Uterus (tissue), 4 donors: ENCODE measurements at places on chromosomes 1 and 21. TPM values are rescaled to one million over a fixed set of nuclear protein-coding genes. Genes with fewer than 3 reads are reported as not detected.

Gene SLC22A15
- 2.0 TPM for total RNA-seq

Gene ACTA1
- not detected for total RNA-seq

Gene PNRC2
- 187 TPM for total RNA-seq

Gene FMO3
- total RNA-seq = 0.14 TPM

Gene INAVA
- not detected for total RNA-seq

Gene TMEM200B
- total RNA-seq = 39.7 TPM

Gene OR10R2
- total RNA-seq = not detected

Gene BCAR3
- 8.5 TPM for total RNA-seq

Gene SPRR2G
- not detected for total RNA-seq

Gene PRAMEF8
- total RNA-seq = not detected

Gene AMY1B
- total RNA-seq = 4.6 TPM

- no peak overlapping the region for H3K4me3 ChIP-seq
- DNase-seq = no peak
- H3K36me3 ChIP-seq = no peaks in the 10 kb centered on the region
- H3K27ac ChIP-seq = no peak overlapping the region
- H3K27me3 ChIP-seq = no peaks in the 10 kb centered on the region
- H3K4me1 ChIP-seq = no peaks in the 10 kb centered on the region
Measured at GRCh38 chr21:42164064-42164789, 54.7 kb upstream of the ABCG1 start.

DNA sequence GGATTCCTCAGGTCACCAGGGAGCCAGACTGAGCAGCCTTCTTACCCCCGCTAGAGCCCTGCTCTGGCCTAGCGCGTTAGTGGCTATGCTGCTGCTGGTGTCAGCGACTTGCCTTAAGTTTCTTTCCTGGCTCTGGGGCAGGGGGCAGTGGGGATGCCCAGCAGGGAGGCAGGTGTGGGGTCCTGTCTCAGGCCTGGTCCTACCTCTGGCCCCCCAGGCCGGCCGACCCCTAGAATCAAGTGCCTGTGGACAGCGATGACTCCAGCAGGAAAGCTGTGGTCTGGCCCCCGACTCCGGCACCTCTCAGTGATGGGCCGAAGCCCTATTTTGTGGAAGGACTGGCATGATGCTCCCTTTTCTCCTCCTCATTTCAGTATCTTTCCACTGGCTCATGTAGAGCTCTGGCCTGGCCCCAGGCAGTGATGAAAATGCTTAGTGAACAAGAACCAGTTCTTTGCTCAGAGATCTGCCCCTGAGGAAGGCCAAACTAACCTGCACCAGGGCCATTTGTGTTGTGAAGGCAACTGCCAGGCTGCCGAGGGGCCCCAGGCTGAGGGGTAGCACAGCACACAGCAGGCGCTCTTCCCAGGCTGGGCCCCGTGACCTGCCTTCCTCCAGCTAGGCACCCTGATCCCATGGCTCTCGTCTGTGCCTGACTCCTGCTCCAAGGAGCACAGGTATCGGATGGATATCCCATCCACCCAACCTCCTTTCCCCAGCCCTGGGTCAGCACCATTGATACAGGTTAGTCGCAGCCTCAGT, 23.7 kb downstream of the MRPL37 start:
- no peak overlapping the region for H3K4me3 ChIP-seq
- H3K27me3 ChIP-seq = no peaks in the 10 kb centered on the region
- H3K4me1 ChIP-seq = peaks cover 5% of the 10 kb centered on the region
- no peaks in the 10 kb centered on the region for H3K36me3 ChIP-seq

GRCh38 chr21:44255511-44255981, 6.2 kb downstream of the DNMT3L start:
- no peak for DNase-seq
- no peaks in the 10 kb centered on the region for H3K27me3 ChIP-seq
- no peak overlapping the region for H3K4me3 ChIP-seq
- H3K4me1 ChIP-seq = no peaks in the 10 kb centered on the region

DNA sequence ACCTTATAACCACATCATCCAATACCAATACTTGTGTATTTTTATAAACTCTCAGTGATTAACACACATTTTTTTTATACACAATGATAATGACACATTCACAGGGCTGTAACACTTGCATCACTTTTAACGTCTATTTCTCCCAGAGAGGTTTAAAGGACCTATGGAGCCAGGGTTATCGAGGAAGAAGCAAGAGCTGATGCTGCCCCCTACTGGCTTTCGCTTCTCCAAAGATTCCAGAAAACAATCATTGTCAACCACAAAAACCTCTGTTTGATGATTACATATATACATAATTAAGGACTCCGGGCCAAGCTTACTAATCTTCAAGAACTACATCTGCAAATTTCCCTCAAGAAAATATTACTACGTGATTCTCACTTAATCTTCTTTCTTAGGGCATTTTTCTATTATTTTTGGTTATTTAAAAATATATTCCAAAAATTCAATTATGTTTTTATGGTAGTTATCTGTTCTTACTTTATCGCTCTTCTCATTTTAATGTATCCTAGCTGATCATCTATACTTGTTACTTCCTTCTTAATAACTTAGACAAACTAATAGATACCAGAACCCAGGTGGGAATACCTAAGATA, 214.5 kb downstream of the VAV3 start:
- no peak overlapping the region for H3K4me3 ChIP-seq
- H3K4me1 ChIP-seq = no peaks in the 10 kb centered on the region
- H3K36me3 ChIP-seq = no peaks in the 10 kb centered on the region
- DNase-seq = peak; percentile 66
- H3K27ac ChIP-seq = no peak overlapping the region

GRCh38 chr1:94660994-94661393, 119.4 kb upstream of the F3 start:
- H3K36me3 ChIP-seq = no peaks in the 10 kb centered on the region
- H3K27ac ChIP-seq = no peak overlapping the region
- no peak for DNase-seq
- H3K4me3 ChIP-seq = no peak overlapping the region
- H3K27me3 ChIP-seq = no peaks in the 10 kb centered on the region

GRCh38 chr1:84738237-84738636, 48.0 kb upstream of the SSX2IP start:
- H3K27me3 ChIP-seq = no peaks in the 10 kb centered on the region
- H3K36me3 ChIP-seq = no peaks in the 10 kb centered on the region
- peak overlapping the region; percentile 58 for H3K27ac ChIP-seq
- H3K4me1 ChIP-seq = peaks cover 10% of the 10 kb centered on the region
- no peak overlapping the region for H3K4me3 ChIP-seq

DNA sequence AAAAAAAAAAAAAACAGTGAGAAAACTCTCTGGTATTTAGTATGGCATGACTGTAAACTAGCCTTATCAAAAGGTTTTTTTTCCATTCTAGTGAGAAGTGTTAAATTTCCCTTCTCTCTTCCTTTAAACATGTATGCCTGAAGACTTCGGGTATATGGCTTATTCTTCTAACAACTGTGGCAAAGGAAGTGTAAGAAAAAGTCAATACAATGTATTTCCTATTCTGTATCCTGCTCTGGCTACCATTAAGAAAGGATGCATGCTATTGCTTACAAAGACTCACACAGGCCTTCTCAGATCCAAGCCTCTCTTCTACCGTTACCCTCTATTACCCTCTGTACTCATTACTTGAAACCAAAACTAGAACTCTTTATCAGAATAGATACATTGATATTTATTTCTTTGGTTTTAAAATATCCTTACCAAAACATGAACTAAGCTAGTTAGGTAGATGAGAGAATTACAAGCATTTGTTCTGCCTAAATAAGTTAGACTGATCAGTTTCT, 8.4 kb downstream of the CEPT1 start:
- DNase-seq = no peak
- no peaks in the 10 kb centered on the region for H3K4me1 ChIP-seq
- H3K36me3 ChIP-seq = no peaks in the 10 kb centered on the region
- H3K27ac ChIP-seq = no peak overlapping the region
- H3K4me3 ChIP-seq = no peak overlapping the region

- H3K27ac ChIP-seq = no peak overlapping the region
- no peak overlapping the region for H3K4me3 ChIP-seq
- no peaks in the 10 kb centered on the region for H3K4me1 ChIP-seq
- no peaks in the 10 kb centered on the region for H3K36me3 ChIP-seq
Measured at GRCh38 chr1:48062353-48062752, 65.2 kb upstream of the TRABD2B start.

- no peaks in the 10 kb centered on the region for H3K4me1 ChIP-seq
- H3K27ac ChIP-seq = no peak overlapping the region
- no peaks in the 10 kb centered on the region for H3K36me3 ChIP-seq
- DNase-seq = no peak
Measured at GRCh38 chr1:52426371-52426770, 22.0 kb downstream of the PRPF38A start.

DNA sequence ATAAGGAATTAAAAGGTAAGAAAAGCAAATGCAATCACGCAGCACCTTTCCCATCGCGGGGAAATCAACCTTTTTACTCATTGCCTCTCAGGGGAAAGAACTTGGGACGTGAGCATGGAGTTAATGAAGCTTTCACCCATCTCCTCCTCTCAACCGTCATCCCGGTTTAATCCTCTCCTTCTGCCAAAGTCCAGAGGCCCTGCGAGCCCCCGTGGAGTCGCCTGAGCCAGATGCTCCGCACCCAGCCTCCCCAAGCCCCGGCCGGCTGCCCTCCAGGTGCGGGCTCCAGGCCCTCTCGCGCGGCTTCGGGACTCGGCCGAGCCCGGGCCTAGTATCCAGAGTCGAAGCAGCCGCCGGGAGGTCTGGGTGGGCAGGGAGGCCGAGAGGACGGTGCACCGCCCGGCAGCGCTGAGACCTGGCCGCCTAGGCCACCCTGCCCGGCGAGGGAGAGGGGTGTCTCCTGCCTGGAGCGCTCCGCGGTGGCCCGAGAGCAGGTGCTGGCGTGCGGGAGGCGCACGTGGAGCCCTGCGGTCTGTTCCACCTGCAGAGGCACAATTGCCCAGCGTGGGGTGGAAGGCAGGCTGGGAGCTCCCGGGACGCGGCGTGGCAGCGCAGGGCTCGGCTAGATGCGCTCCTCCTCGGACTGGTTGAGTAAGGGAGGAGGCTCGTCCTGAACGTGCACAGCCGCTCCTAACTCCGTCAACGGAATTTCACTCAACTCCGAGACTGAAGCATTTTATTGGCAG, 218.5 kb downstream of the SDCCAG8 start:
- H3K27me3 ChIP-seq = no peaks in the 10 kb centered on the region
- H3K4me1 ChIP-seq = no peaks in the 10 kb centered on the region
- peak overlapping the region; percentile 37 for H3K4me3 ChIP-seq

GRCh38 chr1:171355727-171356126, 41.7 kb downstream of the FMO4 start:
- no peaks in the 10 kb centered on the region for H3K36me3 ChIP-seq
- DNase-seq = no peak
- H3K4me3 ChIP-seq = no peak overlapping the region
- H3K27ac ChIP-seq = no peak overlapping the region

- H3K27me3 ChIP-seq = no peaks in the 10 kb centered on the region
- no peak overlapping the region for H3K4me3 ChIP-seq
Measured at GRCh38 chr1:15303935-15304334, 56.9 kb downstream of the FHAD1 start.

- H3K4me1 ChIP-seq = no peaks in the 10 kb centered on the region
- H3K4me3 ChIP-seq = no peak overlapping the region
- no peak for DNase-seq
- no peak overlapping the region for H3K27ac ChIP-seq
Measured at GRCh38 chr1:207312604-207312920, 8.9 kb upstream of the CD55 start.

GRCh38 chr21:26124421-26124833, 46.1 kb downstream of the APP start:
- H3K27me3 ChIP-seq = no peaks in the 10 kb centered on the region
- H3K4me3 ChIP-seq = no peak overlapping the region
- H3K27ac ChIP-seq = peak overlapping the region; percentile 63

DNA sequence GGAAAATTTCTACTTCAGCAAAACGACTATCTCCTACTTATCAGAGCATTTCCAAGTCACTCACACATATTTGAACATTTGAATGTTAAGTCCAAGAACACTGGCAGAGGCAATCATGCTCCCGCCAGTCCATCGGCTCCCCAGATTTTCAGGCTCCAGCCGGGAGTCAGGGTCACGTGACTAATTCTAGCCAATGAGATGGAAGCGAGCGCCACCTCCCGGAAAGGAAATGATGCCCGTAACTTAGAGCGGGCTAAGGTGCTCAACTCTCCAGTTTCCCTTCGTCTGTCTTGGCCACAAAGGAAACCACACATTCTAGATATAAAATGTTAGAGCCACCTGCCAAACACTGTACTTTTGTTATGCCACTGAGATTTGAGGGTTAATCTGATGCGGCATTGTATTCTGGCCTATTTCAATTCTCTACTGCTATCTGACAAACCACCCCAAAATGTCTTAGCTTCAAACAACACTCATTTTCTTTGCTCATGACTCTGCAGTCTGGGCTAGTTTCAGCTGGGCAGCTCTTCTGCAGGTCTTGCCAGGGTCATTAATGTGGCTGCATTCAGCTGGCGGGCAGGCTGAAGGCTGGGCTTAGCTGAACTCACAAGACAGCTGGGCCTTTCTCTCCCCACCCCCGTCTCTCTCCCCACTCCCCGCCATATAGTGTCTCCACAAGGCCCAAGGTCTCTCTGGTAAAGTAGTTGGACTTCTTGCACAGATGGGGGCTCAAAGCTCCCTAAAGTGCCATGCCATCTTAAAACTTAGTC, 16.5 kb upstream of the LHX4 start:
- no peak overlapping the region for H3K27ac ChIP-seq
- no peaks in the 10 kb centered on the region for H3K4me1 ChIP-seq
- DNase-seq = no peak
- no peak overlapping the region for H3K4me3 ChIP-seq

- no peak for DNase-seq
- no peaks in the 10 kb centered on the region for H3K4me1 ChIP-seq
- no peaks in the 10 kb centered on the region for H3K36me3 ChIP-seq
- H3K27me3 ChIP-seq = no peaks in the 10 kb centered on the region
- H3K27ac ChIP-seq = no peak overlapping the region
Measured at GRCh38 chr1:92730476-92730875, 54.4 kb downstream of the EVI5 start.

DNA sequence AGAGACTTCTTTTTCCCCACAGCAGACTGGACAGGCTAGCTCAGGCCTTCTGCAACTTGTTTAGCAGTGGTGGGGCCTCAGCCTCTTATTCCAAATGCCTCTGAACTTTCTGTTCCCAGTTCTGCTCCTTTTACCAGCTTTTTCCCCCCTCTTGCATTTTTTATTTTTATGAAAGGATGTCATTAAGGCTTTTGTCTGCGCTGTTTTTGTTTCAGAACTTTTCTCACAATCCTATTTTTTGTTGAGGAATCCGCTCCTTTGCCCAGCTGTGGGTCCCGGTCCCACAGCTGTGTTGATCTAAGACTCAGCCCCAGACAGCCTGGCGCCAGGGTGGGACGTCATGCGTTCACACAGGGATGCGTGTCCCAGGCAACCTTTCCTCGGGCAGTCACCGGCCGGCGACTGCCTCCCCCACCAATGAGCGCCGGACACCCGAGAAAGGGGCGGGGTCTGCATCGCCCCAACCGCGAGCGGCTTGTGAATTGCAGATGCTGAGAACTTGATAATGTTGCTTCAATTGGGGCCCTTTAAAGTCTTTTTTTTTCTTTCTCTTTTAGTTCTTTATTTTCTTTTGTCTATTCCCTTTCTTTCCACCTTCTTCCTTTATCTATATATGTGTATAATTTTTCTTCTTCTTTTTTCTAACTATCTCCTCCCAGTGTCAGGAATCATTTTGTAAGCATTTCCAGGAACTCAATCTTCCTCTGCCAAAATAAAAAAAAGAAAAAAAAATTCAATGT, 3.0 kb upstream of the ID3 start:
- no peaks in the 10 kb centered on the region for H3K36me3 ChIP-seq
- no peaks in the 10 kb centered on the region for H3K4me1 ChIP-seq
- H3K27ac ChIP-seq = peak overlapping the region; percentile 90
- H3K4me3 ChIP-seq = no peak overlapping the region
- DNase-seq = peak; percentile 92
